ENCODE measurements at places on chromosomes 12 and 14.

GRCh38 chr14:100662879-100663760 is 63.6 kb upstream of the DLK1 start:
- DNase-seq: peak; percentile 77

DNA sequence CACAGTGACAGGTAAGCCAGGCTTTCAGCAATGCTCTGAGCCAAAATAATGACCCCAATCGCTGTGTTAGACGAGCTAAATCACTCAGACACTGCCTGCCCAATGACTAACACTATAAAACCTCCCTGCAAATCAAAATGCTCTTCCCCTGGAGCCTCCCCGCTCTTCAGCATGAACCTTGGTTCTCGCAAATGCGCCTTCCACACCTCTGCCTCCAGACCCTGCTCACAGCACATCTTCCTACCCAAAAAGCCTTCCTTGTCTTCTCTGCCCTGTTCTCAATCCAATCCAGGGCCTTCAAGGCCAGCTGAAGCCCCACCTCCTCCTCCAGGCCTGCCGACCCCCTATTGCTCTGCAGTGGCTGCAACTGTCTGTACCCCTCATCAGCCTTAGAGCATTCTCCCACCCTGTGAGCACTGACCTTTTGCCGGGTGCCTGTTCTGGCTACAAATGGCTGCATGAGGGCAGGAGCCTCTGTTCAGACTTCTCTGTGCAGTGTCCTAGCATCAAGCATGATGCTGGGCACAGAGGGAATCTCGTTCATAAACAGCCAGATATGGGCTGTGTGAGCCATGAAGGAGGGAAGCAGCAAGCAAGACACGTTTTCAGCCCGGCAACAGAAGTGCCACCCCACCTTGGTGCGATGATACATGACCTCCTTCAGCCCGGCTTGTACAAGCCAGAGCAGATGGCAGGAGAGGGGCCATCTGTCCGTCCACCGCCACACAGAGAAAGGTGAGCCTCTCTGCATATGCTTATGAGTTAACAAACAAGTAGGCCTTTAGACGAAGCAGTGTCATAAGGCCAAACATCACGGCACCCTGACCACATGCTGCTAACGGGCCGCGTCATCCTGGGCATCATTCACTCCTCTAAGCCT is 64.5 kb upstream of the DDX11 start:
- no peak for DNase-seq

- DNase-seq: no peak
These were observed 163.3 kb upstream of the NTF3 start for GRCh38 chr12:5268424-5269210.

GRCh38 chr12:108678104-108678730 is 44.5 kb upstream of the SELPLG start:
- no peak for DNase-seq

DNA sequence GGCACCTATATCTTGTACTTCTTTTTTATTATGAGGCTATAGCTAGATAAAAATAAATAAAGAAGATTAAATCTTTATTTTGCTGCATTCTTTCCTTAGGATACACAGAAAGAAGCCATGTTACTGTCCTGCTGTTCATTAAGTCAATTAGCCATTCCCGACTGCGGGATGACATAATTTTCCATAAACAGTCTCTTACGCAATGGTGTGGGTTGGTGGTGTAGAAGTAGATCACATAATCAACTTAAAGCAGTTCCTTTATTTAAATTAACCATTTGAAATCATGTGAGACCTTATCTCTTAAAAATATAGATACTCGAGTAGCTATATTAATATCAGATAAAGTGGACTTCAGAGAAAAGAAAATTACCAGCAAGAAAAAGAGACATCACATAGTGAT is 40.2 kb downstream of the TAOK3 start:
- no peak for DNase-seq

- DNase-seq: no peak
These were observed 406.9 kb upstream of the SOX5 start for GRCh38 chr12:24356240-24356804.

GRCh38 chr14:73125746-73126145 is 10.6 kb upstream of the PSEN1 start:
- no peak for DNase-seq

DNA sequence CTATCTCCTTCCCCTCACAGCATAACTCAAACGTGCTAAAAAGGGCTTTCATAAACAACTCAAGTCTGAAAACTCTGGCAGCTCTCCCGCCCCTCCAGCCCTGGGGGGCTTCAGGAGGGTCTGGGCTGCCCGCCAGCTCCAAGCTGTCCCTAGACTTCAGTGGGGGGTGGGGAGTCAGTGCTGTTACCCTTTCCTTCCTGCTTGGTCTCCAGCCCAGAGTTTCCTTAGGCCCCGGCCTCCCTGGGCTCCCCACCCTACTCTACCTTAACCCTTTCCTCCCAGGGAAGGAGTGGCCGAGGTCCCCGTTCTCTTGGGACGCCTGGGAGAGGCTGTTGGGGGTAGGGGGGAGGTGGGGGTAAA is 530 bp upstream of the NYNRIN start:
- DNase-seq: no peak

DNA sequence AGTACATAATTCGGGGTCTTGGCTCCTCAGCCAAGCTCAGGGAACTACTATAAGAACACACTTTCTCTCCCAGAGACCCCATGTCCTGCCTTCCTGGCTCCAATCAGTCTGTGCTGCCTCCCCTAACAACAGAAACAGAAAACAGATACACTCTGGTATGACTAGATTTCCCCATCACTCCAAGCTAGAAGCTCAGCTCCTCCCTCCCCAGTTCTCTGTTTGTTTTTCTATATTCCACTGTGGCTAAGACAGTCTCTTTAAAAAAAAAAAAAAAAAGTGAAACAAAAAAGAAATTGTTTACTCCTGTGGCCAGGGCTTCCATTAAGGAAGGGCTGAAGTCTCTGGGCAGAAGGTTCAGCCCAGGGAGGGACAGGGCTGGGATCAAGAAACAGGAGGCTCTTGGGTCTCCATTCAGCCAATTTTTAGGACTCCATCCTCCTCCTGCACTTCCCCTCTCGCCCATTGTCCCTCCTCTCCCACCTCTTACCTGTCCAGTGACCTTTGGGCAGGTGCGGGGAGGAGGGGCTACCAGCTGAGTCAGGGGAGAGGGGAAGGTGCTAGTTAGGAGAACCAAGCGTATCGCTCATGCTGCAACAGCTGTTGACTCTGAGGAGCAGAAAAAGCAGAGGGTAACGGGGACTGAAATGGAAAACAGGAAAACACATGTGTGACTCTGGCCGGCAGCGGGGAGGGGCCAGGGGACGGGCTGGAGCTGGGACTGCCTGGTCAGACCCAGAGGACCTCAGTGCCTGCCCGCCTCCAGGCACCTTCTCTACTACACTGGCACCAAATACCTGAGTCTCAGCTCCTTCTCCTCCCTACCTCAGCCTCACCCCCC is 4.1 kb upstream of the SLC7A7 start:
- DNase-seq: peak; percentile 82

- no peak for DNase-seq
These were observed 5.2 kb downstream of the MTERF2 start for GRCh38 chr12:106981788-106982187.

GRCh38 chr12:121114019-121114639 is 18.5 kb upstream of the P2RX7 start:
- no peak for DNase-seq

- no peak for DNase-seq
These were observed 307.9 kb upstream of the G2E3 start for GRCh38 chr14:30251017-30251416.

GRCh38 chr12:122837306-122838265 is 2.3 kb downstream of the HIP1R start:
- peak; percentile 57 for DNase-seq

- DNase-seq: no peak
These were observed 107.7 kb upstream of the FKBP4 start for GRCh38 chr12:2687058-2687457.

GRCh38 chr12:22866406-22866805 is 241.4 kb downstream of the ETNK1 start:
- no peak for DNase-seq

GRCh38 chr12:107631715-107632114 is 53.9 kb upstream of the PWP1 start:
- DNase-seq: peak; percentile 74

- peak; percentile 69 for DNase-seq
These were observed 585 bp upstream of the TEAD4 start for GRCh38 chr12:2958432-2959191.

DNA sequence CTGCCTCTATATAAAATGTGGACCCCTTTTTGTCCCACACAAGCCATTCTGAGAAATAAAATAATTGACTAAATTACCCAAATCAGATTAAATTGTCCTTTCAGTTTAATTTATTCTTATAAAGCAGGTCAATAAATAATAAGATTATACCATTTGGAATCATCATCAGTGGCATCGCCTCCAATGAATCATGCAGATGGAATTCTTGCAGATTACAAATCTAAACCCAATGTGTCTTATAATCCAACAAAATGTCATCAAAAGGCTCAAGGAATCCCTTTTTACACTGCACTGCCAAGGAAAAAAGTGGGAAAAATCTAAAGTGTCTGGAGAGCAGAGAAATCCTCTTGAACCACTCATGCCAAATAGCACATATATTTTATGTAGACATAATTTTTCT is 138.2 kb upstream of the TSPAN8 start:
- no peak for DNase-seq

Data from HepG2 (cell line).